Mesenchymal stem cell (in vitro differentiated cells and primary cell): ENCODE measurements at places on chromosomes 7 and 10.

DNA sequence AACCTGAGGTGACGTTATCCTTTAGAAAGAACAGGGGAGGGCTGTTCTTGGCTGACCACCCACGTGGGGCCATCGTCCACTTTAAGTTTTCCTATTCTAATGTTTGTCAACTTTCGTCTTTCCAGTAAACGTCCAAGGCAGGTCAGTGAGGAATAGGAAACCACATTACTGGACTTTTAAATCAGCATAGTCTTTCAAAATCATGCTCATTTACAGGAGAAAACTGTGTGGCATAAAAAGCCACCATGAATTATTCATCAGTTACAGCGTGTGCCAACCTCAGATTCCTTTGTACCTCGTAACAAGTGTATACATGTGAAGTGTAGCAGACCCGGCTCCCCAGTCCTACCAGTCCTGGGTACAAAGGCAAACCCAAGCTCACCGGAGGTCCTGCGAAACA is 25.1 kb upstream of the ABLIM1 start:
- DNase-seq: no peak

GRCh38 chr7:1539882-1540775 is 9.6 kb downstream of the MAFK start:
- DNase-seq: peak; percentile 21

GRCh38 chr10:92054807-92055206 is 131.2 kb downstream of the BTAF1 start:
- no peak for DNase-seq

GRCh38 chr10:80619036-80619435 is 81.3 kb downstream of the SH2D4B start:
- no peak for DNase-seq

DNA sequence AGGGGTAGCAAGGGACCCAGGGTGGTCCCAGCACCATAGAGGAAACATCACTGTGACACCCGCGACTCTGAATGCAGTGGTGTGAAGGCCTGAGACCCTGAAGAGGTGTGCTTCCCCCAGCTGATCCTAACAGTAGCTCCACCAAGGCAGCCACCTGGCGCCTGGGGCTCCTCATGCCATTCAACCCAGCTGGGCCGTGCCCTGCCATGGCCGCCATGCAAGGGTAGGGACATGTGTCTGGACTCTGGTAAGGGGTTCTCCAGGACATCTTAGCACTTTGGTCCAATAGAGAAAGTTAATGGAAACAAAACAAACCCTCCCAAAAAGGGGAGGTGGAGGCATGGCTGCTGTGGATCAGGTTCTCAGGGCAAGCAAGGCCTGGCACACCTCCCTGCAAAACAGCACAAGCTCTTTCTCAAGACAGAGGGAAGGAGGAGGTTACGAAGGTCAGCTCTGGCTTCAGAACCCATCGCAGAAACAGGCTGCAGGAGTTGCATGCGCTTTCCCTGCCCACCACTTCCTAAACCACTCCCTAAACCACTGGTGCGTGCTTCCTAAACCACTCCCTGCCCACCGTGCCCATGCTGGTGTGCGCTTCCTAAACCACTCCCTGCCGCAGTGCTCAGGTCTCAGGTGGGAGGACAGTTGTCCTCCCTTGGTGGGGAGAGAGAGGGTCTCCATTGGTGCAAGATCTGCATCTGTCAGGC is 108.7 kb downstream of the LARP4B start:
- no peak for DNase-seq

DNA sequence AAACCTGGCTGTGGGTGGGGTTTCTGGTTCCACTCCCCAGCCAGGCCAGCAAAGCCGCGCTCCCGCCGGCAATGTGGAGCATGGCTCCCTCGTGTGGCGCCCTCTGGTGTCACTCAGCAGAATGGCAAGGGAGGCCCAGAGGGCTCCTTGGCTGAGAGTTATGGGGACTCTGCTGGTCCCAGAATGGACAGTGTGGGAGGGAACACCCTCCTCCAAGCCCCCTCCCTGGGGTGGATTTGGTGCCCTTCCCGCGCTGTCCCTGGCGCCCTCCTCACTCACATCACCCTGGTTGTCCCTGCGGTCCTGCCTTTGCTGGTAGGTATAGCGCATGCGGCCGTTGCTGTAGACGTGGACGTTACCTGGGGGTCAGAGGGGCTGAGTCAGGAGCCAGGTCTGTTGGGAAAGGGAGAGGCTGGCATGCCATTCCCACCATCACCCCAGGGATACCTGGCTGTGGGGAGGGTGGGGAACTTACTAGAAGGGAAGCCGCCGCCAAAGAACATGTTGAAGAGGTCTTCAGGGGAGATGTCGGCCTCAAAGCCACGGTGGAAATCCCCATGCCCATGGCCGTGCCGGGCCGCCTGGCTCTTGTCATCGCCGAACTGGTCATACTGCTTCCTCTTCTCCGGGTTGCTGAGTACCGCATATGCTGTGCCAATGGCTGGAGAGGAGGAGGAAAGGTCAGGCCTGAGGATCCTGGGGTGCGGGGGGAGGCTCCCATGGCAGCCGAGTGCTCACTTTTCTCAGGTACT is 14.0 kb downstream of the DNAJB12 start:
- DNase-seq: peak; percentile 70

DNA sequence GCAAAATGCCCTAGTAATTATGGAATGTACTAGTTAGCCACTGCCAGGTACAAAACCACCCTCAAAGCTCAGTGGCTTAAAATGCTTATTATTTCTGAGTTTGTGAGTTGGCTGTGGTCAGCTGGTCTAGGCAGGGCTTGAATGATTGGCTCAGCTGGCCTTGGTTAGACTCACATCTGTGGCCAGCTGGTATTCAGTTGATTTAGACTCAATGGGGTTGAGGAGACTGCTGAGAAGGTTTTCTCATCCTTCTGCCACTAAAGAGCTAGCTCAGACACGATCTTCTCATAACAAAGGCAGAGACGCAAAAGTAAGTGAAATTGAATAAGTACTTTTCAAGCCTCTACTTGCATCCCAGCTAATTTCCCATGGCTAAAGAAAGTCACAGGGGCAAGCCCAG is 57.1 kb upstream of the CYP2C18 start:
- DNase-seq: no peak

DNA sequence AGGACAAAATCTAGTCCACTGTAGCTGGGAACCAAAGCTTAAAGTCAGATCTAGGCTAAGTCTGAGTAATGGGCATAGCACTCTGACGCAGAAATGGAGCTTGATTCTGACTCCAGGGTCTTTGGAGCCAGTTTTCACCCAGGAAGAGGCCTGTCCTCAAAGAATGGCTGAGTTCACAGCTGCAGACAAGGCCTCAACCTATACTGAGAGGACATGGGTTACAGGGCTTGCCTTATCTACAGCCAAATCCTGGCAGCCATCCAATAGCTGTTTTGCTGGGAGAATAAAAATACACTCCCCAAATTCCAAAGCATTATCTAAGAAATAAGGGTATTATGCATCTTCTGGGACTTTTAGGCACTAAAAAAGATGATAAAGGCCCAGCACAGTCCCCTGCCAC is 154.8 kb downstream of the RAPGEF5 start:
- DNase-seq: no peak

DNA sequence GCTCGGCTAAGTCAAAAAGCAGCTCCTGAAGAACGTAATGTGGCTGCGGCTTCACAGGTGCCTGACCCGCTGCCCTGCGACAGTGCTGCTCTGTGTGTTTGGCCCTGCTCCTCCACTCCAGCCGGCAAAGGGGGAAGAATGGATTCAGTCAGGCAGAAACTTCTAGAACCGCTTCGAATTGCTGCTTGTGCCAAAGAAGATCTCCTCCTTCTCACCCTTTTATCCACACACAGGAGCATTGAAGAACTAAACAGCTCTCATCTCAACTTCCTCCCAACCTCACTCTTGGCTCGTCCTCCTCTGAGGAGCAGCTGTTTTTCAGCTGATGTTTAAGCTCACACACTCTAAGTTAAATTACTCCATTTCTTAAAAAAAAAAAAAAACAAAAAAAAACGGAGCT is 651.4 kb downstream of the INHBA start:
- no peak for DNase-seq

DNA sequence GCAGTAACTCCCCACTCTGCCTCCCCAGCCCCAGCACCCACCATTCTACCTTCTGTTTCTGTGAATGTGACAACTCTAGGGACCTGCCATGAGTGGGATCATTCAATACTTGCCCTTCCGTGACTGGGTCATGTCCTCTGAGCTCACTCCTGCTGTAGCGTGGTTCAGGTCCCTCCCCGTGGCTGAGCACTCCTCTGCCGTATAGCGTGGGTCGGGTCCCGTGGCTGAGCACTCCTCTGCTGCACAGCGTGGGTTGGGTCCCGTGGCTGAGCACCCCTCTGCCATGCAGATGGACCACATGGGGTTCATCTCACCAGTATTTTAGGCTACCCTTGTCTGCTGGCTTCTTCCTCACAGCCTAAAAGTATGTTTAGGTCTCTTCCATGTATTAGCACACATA is 43.0 kb downstream of the INSIG1 start:
- no peak for DNase-seq

GRCh38 chr10:102024799-102025198 is 31.2 kb downstream of the ARMH3 start:
- DNase-seq: no peak

- DNase-seq: no peak
Observed at GRCh38 chr10:72792288-72792687, 100.3 kb downstream of the MCU start.

DNA sequence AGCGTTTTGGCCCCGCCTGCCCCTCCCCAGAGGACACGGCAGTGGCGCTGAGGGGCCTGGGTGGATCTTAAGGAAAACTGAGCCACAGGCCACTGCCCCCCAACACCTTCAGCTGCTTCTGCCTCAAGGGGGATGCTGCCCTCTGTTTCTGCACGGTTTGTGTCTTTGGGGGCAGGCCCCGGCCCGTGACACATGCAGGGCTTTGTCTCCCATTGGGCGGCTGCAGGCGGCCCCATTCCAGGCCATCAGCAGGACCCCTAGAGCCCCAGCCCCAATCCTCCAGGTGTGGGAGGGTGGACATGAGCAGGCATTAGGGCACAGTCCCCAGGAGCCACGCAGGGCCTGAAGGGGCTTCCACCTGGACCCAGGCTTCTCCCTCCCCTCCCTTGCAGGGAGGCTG is 25.3 kb upstream of the PPP2R2D start:
- DNase-seq: no peak

DNA sequence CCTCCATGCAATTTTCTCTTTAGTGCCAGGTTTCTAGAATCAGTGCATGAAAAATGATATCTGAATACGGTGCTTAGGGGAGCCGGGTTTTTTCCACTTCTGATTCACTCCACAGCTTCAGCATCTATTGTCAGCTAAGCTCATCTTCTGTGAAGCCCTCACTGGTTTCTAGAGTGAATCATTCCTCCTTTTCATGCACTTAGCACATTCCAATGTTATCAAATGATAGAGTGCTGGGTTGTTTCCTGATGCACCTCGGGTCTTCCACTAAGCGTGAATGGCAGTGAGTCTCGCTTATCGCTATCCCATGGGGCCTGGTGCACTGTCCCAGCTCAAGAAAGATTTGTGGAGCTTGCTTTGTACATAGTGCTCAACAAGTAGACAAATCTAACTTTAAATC is 170.9 kb upstream of the RHEB start:
- peak; percentile 75 for DNase-seq

- no peak for DNase-seq
Observed at GRCh38 chr7:20793694-20794394, 7.2 kb upstream of the SP8 start.

GRCh38 chr10:15763006-15763405 is 43.3 kb upstream of the ITGA8 start:
- no peak for DNase-seq

GRCh38 chr10:131620314-131620713 is 280.5 kb upstream of the PPP2R2D start:
- no peak for DNase-seq

DNA sequence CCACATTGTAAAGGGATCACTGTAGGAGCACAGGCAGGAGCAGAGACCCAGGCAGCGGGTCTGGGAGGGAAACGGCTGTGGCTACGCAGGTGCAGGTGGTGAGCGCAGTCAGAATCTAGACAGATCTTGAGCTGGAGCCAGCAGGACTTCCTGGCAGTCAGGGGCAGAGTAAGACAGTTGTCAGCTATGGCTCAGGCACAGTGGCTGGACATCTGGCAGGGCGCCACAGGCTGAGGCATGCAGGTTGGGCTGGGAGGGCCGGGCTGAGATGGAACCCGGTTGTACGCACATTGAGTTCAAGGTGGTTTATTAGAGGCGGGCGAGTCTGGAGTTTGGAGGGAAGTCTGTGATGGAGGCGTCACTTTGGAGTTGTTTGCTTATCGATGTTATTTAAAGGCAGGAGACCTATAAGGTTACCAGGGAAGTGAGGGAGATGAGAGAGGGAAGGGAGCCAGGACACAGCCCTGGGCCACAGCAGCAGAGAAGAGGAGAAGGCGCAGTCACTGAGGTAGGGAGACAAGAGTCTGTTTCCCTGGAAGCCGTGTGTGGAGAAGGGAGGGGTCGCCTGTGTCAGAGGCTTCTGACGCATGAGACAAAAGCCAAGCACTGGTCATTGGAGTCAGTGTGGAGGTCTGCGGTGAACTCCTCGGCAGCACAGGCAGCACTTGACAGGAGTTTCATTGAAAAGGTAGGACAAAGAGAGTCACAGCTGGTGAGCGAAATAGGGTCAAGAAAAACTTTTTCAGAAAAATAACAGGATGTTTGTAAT is 73.8 kb downstream of the LANCL2 start:
- no peak for DNase-seq

DNA sequence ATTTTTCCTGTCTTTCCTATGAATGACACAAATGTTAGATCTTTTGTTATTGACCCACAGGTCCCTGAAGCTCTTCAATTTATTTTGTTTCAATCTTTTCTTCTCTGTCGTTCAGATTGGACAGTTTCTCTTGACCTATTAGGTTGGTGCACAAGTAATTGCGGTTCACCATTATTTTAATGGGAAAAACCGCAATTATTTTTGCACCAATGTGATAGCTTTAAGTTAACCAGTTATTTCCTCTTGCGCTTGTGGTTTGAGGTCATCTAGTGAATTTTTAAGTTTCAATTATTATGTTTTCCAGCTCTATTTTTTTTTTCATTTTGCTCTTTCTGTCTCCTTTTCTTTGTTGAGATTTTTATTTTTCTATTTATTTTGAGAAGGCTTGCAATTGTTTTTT is 399.2 kb downstream of the INHBA start:
- DNase-seq: no peak

DNA sequence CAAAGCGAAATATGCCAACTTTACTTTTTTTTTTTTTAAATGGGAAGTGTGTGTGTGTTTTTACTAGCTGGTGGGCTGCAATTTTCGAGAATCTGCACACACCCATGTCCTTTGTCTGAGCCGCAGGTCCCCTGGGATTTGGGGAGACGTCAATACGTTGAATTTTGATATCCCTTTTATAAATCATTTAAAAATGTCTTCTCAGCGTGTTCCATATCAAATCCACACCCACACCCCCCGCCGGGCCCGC is 404 bp upstream of the FMC1 start:
- no peak for DNase-seq

DNA sequence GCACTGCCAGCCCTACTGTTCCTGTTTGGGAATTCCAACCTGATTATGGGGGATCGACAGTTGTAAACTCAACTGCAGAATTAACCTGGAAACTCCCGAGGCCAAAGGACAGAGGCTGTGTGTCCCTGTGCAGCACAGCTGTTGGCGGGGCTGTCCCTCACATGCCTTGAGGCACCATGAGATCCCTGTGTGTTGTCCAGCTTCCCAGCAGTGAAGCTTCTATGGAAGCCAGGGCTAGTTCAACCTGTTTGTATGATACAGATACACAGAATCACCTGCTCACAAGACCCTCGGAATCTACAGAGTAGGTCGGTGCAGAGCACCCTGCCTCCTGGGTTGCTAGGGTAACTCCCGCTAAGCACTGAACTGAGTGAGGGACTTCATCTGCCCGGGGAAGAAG is 61.0 kb upstream of the EFCAB10 start:
- no peak for DNase-seq

- DNase-seq: peak; percentile 37
Observed at GRCh38 chr10:48655411-48656240, 29.0 kb upstream of the WDFY4 start.
